Endothelial cell of umbilical vein (primary cell): ENCODE measurements at places on chromosomes 16 and 17. TPM values are rescaled to one million over a fixed set of nuclear protein-coding genes. Genes with fewer than 3 reads are reported as not detected.

GRCh38 chr17:1460233-1460632, 4.2 kb upstream of the CRK start:
- peak; percentile 49 for DNase-seq

Gene CD300A
- total RNA-seq: not detected in 2 replicates

Gene ABCA8
- 0.60 and 1.7 TPM in 2 replicates for total RNA-seq

DNA sequence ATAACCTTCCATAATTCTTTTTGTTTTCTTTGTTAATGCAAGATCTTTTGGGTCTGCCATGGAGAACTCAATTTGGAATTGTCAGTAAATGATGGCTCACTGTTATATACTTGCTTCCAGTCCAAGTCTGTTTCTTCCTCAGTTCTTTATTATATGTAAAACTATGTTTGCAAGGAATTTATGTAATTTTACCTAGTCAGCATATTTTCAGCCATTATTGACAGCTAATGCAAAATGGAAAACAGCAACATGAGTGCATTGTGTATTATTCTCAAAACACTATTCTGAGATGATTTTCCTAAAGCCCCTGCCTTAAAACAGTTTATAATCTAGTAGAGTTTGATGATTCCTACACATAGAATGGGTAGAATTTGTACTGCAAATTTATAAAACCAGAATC, 167.5 kb downstream of the TANC2 start:
- DNase-seq: no peak

DNA sequence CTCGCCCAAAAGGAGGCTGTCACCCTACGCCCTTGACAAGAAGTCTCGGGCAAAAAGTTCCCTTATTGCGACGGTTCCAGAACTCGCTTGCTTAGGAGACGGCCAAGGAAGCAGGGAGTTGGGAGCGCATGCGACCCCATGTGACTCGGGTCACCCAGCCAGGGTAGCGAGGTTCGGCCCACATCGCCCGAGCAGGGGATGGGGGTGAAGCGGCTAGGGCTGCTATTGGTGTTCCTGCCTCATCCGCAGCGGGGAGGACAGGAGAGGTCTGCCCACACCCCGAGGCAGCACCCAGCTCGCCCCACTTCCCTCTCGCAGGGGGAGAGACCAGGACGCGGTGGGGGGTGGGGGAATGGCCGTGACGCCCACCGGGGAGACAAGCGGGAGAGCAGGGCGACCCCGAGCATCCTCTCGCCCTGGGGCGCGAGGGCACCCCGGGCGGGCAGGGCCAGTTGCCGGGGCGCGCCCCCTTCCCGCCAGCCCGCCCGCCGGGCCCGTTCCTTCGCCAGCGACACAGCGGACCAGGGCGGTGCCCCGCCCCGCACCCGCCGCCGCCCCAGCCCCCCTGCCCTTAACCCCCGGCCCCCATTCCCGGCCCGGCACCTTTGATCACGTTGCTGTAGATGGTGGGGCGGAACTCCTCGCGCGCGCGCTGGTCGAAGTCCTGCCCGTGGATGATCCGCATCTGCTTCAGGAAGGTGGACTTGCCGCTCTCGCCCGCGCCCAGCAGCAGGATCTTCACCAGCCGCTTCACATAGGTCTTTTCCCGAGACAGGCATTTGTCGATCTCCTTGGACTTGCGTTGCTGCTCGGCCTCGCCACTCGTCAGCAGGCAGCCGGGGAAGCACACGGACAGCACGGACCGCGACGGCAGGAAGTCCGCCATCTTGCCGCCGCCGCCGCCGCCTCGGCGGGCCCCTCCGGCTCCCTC, 567 bp downstream of the GNA13 start:
- DNase-seq: peak; percentile 75

DNA sequence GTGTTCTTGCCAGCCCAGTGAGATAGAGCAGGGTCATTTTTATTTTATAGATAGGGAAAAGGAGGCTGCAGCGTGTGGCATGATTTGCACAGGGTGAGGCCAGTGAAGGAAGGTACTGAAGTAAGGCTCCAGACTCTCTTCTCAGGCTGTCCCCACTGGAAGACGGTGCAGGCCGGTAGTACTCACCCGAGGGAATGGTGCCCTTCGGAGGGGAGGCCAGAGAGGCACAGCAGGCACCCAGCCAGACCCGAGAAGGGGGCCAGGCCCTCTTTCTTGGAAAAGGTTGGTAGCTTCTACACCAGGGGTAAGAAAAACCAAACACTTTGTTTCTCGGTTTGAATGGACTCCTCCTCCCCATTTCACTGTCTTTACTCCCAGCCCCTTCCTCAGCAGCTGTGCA, 288 bp downstream of the ANKRD40CL start:
- DNase-seq: no peak

Gene MYLK3
- total RNA-seq: not detected in 2 replicates
